ENCODE measurements at places on chromosomes 11 and 22. TPM values are rescaled to one million over a fixed set of nuclear protein-coding genes. Genes with fewer than 3 reads are reported as not detected.

EI24 gene
- total RNA-seq, result 108 TPM

DDI1 gene
- not detected for total RNA-seq

ARHGAP32 gene
- 8.5 TPM for total RNA-seq

EFCAB6 gene
- total RNA-seq, result 0.54 TPM

OR5P2 gene
- total RNA-seq, result not detected
